ENCODE measurements at places on chromosomes 11 and 22.

- no peak for DNase-seq
These were observed 1256.7 kb downstream of the LRRC4C start for GRCh38 chr11:40202589-40203270.

DNA sequence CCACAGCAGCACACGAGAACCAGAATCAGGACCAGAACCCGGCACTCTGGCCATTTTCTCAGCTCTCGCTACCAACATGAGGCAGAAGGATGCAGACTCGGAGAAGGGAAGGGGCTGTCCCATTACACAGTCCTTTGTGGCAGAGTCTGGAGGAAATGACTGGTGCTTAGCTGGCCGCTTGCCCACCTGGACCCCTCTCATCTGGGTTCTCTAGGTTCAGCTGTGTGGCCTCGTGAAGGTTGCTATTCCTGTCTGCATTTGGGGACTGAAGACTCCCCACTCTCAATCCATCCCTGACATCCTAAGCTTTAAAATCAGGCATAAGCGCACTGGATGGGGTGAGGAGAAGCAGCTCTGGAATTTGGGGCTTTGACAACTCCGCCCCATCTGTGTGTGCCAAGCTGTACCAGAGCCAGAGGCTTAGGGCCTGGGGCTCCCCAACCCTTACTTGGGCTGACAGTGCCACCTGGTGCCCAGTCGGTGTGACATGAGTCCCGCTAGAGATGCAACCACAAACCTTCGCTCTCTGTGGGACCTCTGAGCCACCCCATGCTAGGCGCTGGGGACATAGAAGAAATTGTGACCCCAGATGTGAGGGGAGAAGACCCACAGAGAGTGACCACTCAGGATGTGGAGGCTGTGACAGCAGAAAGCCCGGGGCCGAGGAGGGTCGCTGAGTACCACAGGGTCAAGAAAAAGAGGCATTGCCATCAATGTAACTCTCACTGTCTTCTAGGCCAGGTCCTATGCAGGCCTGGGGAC, 35.8 kb upstream of the FCHSD2 start:
- peak; percentile 54 for DNase-seq

DNA sequence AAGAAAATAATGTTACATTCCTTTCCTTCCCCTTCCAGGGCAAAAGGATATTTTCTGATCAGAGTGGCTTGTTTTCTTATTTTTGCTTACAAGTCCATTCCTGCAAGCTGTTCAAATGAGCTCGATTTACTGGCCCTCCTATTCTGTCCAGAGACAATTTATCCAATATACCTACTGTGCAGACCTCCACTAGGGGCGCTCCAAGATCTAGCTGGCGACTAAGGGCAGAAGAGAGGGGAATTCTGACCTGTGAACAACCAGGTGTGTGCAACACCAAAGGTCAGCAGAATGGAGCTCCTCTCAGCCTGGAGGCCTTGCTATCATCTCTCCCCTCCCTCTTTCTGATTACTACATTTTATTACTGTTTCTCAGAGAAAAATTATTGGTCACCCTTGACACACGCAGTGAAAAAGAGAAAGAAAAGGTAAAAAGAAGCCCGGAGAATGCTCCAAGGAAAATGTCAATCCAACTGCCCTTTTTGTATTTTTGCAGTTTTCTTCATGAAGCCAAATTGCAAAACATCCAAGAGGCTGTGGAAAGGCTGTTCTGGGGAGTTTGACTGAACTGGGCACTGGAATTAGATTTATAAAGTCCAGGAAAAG, 3.2 kb downstream of the SEZ6L start:
- DNase-seq, result no peak

GRCh38 chr11:14645985-14646900, 2.6 kb downstream of the PDE3B start:
- no peak for DNase-seq

GRCh38 chr11:122242731-122243130, 126.7 kb upstream of the BLID start:
- DNase-seq, result no peak

DNA sequence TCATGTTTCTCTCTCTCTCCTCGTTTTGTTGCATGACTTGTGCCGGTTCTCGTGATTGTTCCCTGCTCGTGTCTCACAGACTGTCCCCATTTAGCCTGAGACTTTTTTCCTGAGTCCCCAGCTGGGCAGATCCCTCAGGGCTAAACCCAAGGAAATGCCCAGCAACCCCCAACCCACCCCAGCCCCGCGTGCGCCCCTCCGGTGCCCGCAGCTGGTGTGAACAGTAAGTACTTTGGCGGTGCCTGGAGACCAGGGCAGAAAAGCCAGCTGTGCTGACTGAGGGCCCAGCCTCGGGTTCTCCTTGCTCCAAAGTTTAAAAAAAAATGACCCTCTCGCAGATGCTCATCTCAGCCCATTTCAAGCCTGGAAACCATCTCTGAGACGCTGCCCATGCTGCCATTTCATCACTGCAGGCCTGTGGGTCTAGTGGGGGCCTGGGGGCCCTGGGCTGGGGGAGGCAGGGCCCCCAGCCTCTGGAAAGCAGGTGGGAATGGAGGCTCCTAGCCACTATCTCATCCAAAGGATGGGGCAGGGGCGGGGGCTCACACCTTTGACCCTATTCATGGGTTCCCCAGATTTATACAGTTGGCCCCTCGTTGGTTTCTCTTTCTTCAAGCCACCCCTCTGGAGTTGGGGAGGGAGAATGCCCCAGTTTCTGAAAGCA, 41.8 kb downstream of the KCNC1 start:
- no peak for DNase-seq

DNA sequence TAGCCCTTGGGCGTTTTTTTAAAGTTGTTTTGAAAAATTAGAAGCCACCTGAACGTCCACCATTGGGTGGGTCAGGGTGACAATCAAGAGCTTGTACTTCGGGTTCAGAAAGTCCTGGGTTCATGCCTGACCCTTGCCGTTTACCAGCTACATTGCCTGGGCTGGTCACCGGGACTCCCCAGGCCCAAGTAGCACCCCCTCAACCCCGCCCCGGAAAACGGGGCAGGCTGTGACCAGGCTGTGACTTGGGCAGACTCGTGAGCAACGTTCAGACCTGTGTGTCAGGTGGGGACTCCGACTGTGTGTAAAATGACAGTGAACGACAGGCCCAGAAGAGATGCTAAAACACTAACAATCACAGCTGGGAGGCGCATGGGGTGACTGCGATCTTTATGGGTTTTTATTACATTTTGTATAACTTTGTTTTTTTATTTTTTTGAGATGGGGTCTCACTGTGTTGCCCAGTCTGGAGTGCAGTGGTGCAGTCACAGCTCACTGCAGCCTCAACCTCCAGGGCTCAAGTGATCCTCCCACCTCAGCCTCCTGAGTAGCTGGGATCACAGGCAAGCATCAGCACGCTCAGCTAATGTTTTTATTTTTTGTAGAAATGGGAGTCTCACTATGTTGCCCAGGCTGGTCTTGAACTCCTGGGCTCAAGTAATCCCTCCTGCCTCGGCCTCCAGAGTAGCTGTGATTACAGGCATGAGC, 56.8 kb downstream of the TRMU start:
- DNase-seq, result no peak

- DNase-seq, result no peak
These were observed 7.6 kb upstream of the KCTD14 start for GRCh38 chr11:78030429-78031325.

- DNase-seq, result no peak
These were observed 362.6 kb upstream of the C11orf87 start for GRCh38 chr11:109059402-109059801.

- no peak for DNase-seq
These were observed 22.6 kb downstream of the PTPN5 start for GRCh38 chr11:18768978-18769377.

DNA sequence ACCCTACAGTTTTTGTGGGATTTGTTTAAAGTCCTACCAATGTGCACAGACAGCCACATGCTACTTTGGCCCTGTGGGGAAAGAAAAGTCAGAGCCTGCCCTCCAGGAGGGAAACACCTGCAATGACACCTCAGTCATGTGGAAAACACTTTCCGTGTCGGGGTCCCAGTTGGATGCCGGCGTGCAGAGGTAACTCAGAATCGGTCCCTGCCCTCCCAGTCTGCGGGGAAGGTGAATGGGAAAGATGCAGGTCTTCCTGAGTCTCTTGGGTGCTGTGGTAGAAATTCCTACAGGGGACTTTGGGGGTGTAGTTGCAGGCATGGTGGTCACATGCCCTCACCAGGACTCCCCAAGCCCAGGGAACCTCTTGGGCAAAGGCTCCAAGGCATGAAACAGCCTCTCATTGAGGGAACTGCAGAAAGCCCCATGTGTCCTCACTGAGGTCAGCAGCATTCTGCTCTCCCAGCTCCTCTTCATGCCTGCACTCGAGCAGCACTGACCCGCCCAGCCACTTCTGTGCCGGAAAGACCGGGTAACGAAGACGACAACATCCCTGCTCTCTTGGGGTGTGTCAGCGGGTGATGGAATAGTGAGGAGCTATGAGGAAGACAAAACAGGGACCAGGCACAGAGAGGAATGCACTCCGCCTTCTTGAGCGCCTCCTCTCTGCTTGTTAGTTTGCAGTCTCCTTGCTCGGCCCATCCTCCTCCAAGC, 4.7 kb downstream of the RIBC2 start:
- DNase-seq, result no peak

DNA sequence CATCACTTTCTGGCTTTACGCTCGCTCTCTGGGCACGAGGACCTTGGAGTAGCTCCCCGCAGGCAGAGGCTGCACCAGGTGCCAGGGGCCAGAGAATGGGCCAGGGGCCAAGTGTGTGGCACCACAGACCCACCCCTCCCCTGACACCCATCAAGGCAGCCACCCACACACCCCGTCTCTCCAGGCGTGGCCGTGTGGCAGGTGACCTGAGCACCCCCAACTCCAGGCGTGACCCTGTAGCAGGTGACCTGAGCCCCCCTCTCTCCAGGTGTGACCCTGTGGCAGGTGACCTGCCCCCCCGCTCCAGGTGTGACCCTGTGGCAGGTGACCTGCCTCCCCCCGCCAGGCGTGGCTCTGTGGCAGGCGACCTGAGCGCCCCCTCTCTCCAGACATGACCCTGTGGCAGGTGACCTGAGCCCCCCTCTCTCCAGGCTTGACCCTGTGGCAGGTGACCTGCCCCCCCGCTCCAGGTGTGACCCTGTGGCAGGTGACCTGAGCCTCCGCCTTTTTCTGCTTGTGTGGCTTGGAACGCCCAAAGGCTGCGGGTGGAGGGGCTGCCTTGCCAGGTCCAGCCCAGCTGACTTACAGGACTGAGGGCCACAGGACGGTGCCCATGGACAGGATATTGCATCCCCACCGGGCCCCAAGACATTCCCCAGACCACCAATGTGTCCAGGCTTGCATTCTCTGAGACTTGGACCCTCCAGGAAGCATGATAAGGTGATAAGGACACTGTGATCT, 667.2 kb downstream of the BRD1 start:
- no peak for DNase-seq

DNA sequence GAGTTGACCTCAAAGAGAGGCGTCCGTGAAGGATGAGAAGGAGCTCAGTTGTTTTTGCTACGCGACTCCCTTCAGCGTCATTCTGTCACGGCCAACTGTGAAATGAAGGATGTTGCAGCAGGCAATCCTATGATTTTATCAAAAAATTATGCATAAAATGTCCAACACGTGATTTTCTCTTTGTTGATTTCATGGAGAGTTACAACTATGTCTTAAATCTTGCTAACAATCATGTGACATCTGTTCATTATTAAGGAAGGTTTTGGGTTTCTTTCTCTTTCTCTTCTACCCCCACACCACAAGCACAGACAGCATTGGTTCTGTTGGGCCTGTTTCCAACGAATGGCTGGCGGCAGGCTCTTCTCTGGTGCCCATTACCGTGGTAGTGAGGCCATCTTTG, 3.7 kb downstream of the KRTAP5-4 start:
- no peak for DNase-seq

- DNase-seq, result peak; percentile 59
These were observed 1.4 kb downstream of the MFNG start for GRCh38 chr22:37484480-37485394.

- no peak for DNase-seq
These were observed 356.5 kb downstream of the INSC start for GRCh38 chr11:15471048-15471894.

GRCh38 chr11:126102436-126102981, 39.8 kb upstream of the CDON start:
- no peak for DNase-seq

- DNase-seq, result no peak
These were observed 12.9 kb downstream of the TSPAN32 start for GRCh38 chr11:2314525-2315394.

- DNase-seq, result no peak
These were observed 22.5 kb downstream of the SUN2 start for GRCh38 chr22:38733329-38733723.

- DNase-seq, result no peak
These were observed 8.0 kb upstream of the NUP160 start for GRCh38 chr11:47856186-47856585.

DNA sequence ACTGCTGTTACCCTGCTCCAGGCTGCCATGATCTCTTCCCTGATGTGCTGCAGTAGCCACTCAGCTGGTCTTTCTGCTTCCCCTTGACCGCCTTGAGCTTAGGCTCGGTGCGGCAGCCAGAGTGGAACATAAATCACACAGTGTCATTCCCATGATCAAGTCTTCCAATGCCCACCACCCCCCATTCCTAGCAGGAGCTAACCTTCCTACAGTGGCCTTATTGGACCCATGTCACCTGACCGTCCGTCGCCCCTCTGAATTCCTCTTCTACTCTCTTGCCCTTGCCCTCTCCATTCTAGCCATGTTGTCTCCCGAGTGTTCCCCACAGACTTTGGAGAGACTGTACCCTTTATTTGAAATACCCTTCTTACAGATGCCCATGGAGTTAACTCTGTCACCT, 43.4 kb downstream of the OTOG start:
- DNase-seq, result no peak

DNA sequence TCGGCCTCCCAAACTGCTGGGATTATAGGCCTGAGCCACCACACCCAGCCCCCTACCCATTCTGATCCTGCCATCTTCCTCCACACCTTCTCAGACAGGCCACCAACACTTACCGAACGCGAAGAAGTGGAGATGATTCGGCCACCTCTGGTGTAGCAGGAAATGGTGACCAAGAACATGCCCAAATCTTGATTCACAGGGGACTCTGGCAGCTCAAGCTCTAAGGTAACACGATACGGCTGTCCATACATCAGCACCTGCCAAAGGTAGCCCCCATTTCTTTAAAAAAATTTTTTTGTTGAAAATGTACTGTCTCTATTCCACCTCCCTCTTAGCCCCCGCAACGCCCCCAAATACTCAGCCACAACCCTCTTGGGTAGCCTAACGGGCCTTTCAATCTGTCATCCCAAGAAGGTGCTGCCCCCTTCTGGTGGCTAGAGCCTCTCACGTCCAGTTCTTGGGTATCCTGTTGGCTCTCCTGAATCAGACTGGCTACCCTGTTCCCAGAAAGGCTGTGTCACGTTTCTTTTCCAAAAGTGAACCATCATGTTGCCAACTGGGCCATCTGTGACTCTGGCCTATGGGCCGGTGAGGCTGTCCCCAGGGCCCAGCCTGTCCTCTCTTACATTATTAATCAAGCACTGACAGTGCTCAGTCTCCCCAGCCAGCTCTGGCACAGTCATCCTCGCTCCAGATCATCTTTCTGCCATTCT, 5.3 kb upstream of the LRRN4CL start:
- DNase-seq, result peak; percentile 70
